ENCODE measurements at places on chromosomes 13 and 19.

DNA sequence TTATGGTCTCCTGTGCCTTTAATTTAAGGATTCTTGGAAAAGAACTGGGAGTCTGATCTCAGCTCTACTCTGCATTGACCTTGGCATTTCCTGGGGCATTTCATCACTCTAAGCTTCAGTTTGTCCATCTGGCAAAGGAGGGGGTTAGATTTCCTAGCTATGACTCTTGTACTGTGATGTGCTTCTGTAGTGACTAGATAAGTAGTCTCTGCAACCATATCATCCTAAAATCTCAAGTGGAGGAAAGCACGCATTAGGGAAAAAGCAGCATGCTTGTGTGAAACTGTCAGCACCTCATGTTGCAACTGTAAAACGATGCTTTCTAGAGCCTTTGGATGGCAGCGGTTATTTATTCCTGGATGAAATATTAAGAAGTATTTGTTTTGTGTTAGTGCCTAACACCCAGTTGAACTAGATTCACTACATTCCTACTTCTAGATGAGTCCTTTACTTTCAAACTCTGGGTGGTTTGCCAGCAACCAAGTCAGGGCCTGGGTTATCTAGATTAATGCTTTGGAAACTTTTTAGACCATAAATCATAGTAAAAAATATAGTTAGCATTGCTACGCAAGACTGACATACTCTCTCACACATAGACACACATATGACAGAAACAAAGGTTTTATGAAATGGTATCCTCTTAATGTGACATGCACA lies 6.8 kb downstream of the WDFY2 start:
- DNase-seq, result no peak

DNA sequence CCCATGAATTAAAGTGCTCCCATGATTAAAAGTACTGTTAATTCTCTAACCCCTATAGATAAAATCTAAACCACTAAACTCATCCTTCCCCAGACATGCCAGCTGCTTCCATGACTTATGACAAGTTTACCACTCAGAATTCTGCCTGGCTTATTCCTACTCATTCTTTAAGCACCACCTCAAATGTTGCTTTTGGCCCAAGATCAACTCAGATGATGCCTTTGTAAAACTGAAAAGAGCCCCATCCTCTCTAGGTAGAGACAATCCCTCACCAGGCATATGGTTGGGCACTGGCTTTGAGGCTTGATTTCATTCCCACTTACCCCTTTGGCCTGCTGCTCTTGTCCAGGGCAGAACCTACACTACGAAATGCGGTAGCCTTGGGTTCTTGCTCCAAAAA lies 250.0 kb downstream of the DNAJC15 start:
- DNase-seq, result no peak

DNA sequence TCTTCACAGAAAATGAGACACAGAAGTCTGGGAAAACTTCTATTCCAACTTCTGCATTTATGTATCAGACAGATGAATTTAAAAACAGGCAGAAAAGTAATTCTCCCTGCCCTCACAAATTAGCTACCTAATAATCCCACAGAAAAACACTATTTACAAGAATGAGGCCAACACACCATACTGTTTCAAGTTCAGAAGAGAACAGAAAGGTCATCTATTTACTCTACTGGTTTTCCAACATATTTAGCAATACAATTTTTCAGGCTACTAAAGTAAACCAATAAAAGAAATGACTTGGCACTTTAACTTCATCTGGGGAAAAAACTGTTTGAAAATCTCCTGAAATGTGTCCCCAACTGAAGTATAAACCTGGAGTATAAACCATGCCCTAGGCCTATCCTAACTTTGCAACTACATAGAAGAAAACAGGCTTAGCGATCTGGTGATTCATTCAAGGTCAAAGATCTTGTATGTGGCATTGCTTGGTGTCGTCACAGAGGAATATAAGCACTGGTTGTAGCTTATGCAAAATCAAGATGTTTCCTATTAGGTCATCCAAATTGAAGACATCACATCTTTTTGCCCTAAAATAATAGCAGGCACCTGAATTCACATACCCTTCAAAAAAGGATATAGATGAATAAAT lies 20.1 kb upstream of the EBPL start:
- DNase-seq, result no peak

DNA sequence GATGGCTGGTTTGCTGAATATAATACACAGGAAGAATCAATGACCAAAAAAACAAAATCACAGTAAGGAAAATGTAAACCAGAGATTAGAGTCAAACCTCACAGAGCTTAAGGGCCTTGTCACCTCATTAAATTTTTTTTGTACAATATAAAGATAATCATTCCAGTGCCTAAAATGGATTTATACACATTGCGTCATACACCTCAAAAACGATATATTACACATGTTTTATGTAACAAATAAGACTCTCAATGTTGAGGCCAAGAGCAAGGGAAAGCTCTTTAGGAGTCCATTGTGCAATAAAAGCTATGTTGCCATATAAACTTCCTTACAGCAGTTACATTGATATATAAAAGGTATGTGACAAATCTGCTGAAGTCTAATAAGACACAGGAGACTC lies 856.7 kb upstream of the SLITRK1 start:
- DNase-seq, result no peak

- no peak for DNase-seq
These were observed 6.6 kb downstream of the AKT2 start for GRCh38 chr19:40278361-40279035.

GRCh38 chr19:6730153-6730804 lies 7.1 kb downstream of the GPR108 start:
- DNase-seq, result peak; percentile 94

GRCh38 chr13:88622362-88622973 lies 951.3 kb downstream of the SLITRK5 start:
- DNase-seq, result no peak

DNA sequence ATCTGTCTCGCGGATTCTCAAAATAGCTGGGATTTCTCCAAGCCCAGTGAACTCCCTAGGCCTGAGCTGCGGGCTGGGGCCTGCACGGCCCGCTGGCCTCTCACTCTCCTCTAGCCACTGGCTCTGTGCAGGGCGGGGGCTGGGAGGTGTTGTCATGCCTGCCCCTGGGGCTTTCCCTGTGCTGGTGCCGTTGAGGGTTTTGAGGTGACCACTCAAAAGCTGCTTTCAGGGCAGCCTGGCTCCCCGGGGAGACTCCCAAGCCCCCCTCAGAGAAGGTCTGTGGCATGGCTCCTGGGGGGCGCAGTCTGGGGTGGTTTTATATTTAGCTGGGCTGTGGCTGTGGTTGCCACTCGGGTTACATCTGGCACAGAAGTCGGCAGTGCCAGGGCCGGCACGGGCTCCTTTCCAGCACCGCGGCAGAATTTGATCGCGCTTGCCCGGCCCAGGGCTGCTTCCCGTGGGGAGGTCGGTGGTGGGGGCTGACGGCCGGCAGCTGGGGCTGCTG lies 10.0 kb downstream of the NDUFB7 start:
- DNase-seq, result no peak

DNA sequence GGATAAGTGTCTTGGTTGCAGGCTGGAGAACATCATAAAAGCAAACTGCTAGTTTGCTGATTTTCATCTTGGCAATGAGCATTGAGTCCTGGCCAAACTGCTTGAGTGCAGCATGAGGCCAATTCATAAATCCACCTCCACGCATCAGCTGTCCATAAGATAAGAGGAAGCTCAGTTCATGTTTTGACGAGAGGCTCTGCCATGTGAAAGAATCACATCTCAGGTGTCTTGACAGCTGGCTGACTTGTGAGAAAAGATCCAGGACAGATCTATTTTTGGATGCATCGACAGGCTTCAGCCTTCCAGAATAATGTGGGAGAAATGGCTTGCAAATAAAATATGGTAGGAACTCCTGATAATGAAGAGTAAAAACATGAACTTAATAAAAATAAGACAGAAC lies 5.4 kb upstream of the ZNF682 start:
- DNase-seq, result no peak

- peak; percentile 25 for DNase-seq
These were observed 202.2 kb upstream of the STARD13 start for GRCh38 chr13:33487575-33488243.

- DNase-seq, result no peak
These were observed 257.5 kb downstream of the ITGBL1 start for GRCh38 chr13:101709952-101710351.

DNA sequence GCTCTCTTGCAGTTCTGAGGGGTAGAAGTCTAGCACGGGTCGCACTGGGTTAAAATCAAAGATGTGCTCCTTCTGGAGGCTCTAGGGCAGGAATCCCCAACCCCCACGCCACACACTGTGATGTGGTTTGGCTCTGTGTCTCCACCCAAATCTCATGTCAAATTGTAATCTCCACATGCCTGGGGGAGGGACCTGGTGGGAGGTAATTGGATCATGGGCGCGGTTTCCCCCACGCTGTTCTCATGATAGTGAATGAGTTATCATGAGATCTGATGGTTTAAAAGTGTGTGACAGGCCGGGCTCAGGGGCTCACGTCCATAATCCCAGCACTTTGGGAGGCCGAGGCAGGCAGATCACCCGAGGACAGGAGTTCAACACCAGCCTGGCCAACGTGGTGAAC lies 26.6 kb upstream of the CALM3 start:
- no peak for DNase-seq

- DNase-seq, result no peak
These were observed 18.2 kb upstream of the MEIS3 start for GRCh38 chr19:47437500-47437899.

DNA sequence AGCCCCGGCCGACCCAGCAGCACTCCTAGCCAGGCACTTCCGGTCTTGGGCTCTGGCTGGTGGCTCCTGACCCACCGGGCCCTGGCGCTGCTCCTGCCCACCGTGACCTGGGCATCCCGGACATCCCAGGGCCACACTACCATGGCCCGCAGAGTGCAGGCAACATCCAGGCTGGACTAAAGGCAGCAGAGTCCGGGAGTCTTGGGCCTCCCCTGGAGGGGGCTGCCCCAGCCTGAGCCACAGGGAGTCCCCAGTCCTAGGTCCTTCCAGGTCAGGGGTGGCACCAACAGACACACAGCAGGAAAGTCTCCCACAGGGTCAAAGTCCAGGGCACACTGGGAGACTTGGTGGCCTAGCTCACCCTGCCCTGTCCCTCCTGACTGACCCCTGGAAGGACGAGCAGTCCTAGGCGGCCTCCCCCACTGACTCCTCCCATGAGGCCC lies 10.8 kb downstream of the LSM4 start:
- DNase-seq, result no peak

DNA sequence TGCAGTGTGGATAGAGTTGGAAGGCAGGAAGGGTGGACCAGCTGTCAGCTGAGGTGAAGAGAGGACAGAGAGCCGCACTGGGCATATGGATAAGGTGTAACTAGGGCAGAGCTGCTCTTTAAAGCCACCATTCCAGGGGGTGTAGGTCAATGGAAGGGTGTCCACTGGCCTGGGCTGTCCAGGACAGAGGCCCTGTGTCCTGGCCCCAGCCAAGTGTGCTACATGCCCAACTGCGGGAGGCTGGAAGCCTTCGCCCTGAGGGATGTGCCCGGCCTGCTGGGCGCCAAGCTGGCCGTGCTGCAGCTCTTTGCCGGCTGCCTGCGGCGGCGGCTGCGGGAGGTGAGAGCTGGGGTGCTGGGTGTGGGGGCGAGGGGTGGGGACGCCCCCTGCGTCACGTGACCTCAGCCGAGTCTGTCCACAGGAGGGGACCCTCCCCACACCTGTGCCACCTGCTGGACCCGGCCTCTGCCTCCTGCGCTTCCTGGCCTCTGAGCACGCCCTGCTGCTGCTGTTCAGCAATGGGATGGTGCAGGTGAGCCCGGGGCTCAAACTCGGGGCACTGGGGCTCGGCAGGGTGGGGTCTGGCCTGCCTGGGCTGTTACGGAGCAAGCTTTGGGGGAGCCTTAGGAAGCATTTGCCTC lies 9.8 kb downstream of the PLK5 start:
- DNase-seq, result no peak

DNA sequence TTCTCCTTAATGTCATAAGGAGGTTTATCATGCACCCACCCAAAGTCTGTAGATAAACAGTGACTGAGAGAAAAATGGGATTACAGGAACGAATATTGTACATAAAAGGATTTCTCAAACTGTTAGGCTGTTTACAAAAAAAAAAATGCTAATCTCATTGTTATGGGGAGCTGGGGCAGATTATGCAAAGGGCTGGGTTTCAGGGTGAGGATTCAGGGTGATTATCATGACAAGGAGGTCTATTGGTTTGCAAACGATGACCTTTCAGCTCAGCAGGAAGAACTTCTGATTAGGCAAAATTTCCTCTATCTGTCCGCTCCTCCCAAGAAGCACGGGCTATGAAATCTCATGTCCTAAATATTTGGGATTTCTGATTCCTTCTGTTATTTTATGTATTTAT lies 41.4 kb downstream of the NLRP12 start:
- no peak for DNase-seq

- no peak for DNase-seq
These were observed 631 bp upstream of the PALM3 start for GRCh38 chr19:14062558-14062855.

DNA sequence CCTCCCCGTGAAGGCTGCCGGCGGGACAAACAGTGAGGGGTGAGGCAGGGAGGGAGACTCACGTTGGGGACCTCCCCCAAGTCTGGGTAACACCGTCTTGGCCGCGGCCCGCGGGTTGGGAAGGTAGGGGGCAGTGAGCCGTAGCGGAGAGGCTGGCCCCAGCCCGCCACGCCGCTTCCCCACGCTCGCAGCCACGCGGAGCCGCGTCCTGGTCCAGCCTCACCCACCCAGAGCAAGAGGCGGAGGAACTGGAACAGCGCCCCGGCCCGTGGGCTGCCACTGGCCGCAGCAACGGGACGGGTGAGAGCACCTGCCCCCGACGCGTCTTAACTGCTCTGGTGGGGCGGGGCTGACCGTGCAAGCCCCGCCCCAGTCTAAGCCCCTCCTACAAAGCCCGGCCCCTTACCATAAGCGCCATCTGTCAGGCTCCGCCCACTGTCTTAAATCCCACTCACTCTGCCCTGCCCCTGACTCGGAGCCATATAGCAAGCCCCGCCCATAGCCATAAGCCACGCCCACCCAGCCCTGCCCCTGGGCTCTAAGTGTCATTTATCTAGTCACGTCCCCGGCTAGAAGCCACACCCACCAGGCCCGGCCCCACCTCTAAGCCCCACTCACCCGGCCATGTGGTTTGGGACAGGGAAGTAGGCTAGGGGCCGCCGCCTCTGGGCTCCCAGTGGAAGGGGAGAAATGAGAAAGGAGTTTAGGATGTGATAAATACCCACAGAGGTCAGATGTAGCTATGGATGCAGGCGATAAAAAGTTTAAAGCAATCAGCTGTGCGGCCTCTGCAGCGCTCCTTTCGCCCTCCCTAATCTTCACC lies 2.1 kb upstream of the CCL25 start:
- peak; percentile 89 for DNase-seq

DNA sequence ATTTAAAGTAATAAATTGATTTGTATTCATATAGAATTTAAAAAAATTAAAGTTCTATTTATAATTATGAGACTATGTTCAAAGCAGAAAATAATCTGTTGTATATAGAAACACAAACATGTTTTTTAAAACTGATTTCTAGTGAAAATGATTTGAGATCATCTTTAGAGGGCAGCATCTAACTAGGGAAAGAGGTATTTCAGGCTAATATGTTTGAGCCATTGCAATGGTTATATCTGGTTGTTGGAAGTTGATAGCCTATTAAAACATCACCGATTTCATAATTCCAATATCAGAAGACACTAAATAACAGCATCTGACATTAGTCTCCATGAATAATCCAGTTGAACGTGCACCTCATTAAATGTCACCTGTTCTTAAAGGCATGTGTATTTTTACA lies 79.8 kb upstream of the SLITRK6 start:
- no peak for DNase-seq
